ENCODE measurements at places on chromosomes 1 and 21.

- DNase-seq = no peak
Measured at GRCh38 chr1:200900877-200901276, 6.2 kb downstream of the INAVA start.

GRCh38 chr1:205144046-205144720 is 22.4 kb upstream of the RBBP5 start:
- no peak for DNase-seq

DNA sequence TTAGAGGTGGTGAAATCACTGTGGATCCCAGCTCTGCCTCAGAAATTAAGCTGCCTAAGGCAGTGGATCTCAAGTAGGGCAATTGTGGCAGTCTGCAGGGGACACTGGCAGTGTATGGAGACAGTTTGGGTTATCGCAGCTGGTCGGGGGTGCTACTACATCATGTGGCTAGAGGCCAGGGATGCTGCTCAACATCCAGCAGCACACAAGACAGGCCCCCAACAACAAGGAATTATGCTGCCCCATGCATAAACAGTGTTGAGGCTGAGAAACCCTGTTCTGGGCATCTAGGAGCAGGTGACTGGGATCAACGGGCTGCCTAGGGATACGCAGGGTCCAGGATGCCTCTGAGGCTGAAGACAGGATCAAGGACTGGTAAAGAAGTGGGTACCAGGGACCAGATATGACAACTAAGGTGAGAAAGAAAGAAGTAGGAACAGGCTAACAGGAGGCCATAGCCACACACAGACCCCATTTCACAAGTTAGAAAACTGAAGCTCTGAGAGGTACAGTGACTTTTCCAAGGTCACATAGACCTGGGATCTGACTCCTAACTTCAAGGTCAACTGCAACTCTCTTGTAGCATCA is 8.7 kb downstream of the BATF3 start:
- no peak for DNase-seq

- no peak for DNase-seq
Measured at GRCh38 chr1:10271869-10272268, 61.5 kb downstream of the KIF1B start.

GRCh38 chr1:31038360-31038759 is 27.2 kb downstream of the PUM1 start:
- DNase-seq = no peak

DNA sequence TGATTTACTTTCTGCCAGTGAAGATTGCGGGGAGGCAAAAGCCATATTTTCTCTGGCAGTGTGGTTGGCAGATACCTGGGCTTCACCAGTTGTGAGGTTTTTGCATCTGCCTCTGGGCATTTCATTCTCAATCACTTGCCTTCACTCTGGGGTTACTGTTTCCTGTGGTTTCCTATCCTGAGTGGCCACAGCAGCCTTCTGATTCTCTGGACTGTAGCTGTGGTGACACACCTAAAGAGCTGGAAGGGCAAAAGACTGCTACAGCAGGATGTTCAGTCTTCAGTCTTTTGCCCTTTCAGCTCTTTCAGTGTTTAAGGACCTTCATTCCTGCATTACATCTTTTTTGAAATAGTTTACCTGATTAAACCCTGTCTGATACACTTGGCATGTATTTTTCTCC is 50.5 kb upstream of the GPR52 start:
- no peak for DNase-seq

- no peak for DNase-seq
Measured at GRCh38 chr1:66278260-66279021, 255.5 kb upstream of the SGIP1 start.

DNA sequence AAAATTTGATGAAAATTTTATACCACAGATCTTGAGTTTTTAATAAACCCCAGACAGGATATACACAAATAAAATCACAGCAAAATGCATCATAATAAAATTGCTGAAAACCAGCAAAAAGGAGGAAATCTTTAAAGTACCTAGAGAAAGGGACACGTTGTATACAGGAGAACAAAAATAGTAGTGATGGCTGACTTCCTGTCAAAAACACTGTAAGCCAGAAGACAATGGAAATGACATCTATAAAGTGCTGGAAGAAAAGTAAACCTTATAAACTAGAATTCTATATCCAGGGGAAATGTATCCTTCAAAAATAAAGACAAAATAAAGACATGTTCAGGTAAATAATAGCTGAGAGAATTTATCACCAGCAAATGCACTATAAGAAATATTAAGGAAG is 14.6 kb upstream of the PTGFRN start:
- no peak for DNase-seq

GRCh38 chr21:19731251-19731650 is 1267.0 kb upstream of the NCAM2 start:
- DNase-seq = no peak

GRCh38 chr1:188027613-188028012 is 1198.9 kb downstream of the PLA2G4A start:
- no peak for DNase-seq

DNA sequence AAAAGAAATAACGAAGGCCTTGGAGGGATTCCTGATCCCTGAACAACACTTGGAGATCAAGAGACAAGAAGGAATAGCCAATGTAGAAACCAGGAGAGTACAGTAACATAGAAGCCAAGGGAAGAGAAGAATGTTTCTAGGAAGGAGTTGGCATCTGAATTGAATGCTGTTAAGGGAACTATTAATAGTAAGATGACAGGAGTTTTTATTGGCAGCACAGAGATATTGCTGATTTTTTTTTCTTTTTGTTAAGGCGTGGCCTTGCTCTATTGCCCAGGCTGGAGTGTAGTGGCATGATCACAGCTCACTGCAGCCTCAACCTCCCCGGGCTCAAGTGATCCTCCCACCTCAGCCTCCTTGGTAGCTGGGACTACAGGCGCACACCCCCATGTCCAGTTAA is 9.6 kb upstream of the SFT2D2 start:
- DNase-seq = no peak

GRCh38 chr1:157399343-157399983 is 152.9 kb downstream of the FCRL5 start:
- DNase-seq = no peak

DNA sequence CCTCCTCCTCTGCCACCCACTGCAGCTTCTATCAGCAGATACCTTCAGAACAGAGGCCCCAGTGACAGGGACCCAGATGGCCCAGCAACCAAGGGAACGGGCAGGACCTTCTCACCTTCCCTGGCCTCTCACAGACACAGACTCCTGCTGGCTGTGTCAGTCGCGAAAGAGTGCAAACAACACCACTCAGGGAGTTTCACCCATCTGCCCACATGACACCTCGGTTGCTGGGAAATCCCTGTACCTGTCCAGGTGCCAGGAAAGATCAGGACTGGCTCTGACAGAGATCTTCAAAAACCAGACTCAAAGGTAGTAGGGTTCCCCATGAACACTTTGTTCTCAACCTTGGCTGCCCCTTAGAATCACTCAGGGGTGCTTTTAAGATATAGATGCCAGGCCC is 83.5 kb upstream of the HIVEP3 start:
- DNase-seq = no peak

DNA sequence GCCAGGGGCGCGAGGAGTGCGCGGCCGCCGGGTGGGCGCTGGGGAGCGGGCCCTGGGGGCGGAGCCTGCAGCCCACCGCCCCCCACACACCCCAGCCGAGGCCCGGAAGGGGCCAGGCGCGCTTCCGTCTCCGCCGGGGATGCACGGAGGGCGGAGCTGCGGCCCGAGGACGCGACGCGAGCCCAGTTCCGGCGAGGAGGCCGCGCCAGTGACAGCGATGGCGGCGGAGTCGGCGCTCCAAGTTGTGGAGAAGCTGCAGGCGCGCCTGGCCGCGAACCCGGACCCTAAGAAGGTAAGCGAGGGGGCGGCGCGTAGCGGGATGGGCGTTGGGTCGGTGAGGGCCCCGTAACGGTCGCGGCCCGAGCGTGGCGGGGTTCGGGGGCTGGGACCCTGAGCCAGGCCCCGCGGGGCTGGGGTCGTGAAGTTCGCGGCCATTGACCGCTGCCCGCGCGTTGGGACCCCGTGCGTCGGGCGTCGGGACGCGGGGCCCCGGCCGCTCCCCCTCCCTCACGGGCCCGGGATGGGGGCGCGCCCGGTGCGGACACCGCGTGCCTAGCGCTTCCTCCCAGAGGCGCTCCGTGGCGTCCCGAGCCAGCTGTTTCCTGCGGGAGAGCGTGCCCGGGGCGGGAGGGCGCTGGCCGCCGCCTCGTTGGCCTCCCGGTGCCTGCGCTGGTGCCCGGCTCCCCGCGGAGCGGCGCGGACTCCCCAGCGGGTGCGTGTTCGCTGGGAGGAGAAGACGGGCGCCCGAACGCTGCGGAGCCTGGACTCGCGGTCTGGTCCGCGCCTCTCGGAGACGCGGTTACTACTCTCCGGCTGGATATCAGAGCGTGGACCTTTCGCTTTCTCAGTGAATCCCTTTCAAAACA is at the start of gene ELOA:
ELOA (plus strand) TSS at position 185 of the 866 bp plus-strand sequence; CDS start at position 218, 33 bp downstream.
- peak; percentile 32 for DNase-seq

DNA sequence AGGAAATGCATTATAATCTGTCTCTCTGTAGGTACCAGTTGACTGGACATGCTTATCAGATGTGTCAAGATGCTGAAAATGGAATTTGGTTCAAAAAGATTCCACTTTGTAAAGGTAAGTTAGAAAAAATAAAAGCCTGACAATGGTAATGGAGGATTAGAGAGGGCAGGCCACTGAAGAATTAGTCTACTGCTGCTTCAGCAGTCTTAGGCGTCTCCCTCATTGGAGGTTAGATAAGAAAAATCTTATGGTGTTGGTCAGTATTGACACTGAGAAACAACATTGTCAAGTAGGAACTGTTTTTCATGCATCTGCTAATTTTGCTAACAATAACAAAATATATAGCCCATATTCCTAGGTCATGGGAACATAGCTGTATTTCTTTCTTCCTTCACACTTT is 20.1 kb downstream of the CR2 start:
- no peak for DNase-seq

GRCh38 chr1:201190624-201191051 is at the start of gene IGFN1:
TSS of gene IGFN1 (plus strand) at chr1:201190824. CDS start at chr1:201193294, 2,470 bp downstream.
- DNase-seq = no peak

DNA sequence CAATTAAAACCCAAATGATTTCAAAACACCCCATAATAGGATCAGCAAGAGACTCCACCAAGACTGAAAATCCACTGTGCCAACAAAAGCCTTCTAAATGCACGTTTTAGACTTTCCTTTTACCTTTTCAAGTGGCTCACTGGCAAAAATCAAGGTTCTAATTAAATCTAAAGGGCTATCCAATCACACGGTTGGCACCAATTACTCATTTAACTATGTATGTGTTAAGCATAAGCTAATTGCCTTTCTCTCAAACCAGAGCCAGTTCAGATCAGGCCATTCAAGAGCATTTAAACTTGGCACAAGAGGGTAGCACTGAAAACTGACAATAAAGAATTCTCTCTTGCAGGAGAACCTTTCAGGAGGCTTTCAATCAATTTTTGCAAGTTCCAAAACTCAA is 139.5 kb downstream of the RGS7 start:
- no peak for DNase-seq

DNA sequence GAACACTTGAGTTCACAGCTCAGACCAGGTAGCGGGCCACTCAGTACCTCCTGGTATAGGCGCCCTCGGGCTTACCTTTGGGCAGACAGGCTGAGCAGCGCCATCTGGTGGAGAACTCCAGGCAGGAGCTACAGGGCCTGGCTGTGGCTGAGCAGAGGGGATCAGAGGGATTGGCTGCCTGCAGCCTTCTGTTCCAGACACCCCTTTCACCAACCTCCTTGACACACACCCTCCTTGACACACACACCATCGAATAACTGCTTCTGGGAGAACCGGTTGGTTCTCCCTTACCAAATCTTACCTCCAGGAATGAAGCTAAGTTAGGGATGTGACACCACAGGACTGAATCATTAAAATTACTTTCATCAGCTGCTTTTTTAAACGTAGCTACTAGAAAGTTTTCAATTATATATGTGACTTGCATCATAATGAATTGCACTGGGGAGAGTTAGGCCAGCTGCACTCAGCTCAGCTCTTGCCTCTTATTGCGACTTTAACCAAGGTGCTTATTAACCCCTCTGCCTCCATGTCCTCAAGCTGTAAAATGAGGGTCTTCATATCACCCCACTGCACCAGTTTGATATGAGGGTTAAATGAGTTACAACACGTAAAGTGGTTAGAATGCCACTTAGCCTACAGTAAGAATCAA is 6.6 kb downstream of the LIN28A start:
- peak; percentile 6 for DNase-seq

All from GF-D8 (cell line).